ENCODE measurements at places on chromosomes 16 and 17. TPM values are rescaled to one million over a fixed set of nuclear protein-coding genes. Genes with fewer than 3 reads are reported as not detected.

The GRAPL gene
- total RNA-seq, result 1.2 TPM

The CPNE7 gene
- total RNA-seq, result 3.3 TPM

The APRT gene
- 295 TPM for total RNA-seq

The ABCC12 gene
- 0.16 TPM for total RNA-seq

The RNF167 gene
- 66.3 TPM for total RNA-seq

The INO80E gene
- total RNA-seq, result 40.9 TPM

The C16orf96 gene
- 0.49 TPM for total RNA-seq

The SPNS2 gene
- total RNA-seq, result 87.0 TPM

The KRTAP1-1 gene
- total RNA-seq, result 5.1 TPM

Measured in lower leg skin (tissue), 4 donors.